ENCODE measurements at places on chromosomes 3 and 15.

DNA sequence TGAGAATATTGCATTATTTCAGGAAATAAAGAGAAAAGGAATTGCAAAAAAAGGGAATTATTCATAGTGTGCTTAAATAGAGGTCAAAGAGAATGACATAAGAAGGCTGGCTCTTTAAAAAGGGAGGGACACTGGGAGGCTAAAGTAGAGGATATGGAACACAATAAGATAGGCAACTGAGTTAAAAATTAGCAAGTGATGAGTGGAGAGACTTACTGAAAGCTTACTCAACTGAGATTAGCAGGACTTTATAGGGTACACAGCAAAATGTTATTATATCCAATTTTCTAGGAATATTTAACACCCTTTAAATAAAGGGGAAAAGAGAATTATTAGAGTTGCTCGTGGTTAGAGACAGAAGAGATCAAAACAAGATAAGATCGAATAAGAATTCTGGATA, 375.2 kb downstream of the LSAMP start:
- DNase-seq = no peak

DNA sequence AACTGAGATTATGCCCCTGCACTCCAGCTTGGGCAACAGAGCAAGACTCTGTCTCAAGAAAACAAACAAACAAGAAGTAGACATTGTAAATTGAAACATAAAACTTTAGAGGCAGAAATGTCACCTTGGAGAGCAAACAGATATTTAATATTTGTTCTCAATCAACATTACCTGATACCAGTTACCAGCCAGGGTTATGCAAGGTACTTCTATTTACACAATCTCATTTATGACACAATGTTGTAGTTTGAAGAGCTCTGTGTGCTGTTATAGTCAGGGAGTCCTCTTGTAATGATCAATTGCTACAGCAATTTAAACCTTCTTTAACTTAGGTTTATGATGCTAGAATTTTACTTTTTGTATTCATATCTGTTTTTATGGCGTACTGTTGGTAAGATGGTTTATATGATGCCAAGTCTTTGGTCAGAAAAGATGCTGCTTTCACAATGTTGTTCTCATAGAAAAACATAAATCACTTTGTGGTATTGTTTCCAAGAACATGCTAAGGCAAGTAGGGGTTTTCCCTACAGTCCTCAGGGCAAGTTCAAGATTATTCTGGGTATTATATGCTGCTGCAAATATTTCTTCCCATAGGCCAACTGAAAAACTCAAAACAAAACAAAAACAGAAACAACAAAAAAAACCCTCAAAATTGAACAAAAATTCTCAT, 173.5 kb downstream of the TNIK start:
- DNase-seq = no peak

- no peak for DNase-seq
Measured at GRCh38 chr3:141594357-141594756, 107.5 kb downstream of the RASA2 start.

- no peak for DNase-seq
Measured at GRCh38 chr3:105899516-105899915, 30.7 kb upstream of the CBLB start.

- no peak for DNase-seq
Measured at GRCh38 chr3:58391156-58391865, 42.3 kb downstream of the PDHB start.

- DNase-seq = no peak
Measured at GRCh38 chr3:80601479-80601878, 833.7 kb upstream of the ROBO1 start.

- DNase-seq = peak; percentile 9
Measured at GRCh38 chr15:71114887-71115566, at the start of gene THSD4. Gene THSD4, plus strand, starts transcription at chr15:71115471.

DNA sequence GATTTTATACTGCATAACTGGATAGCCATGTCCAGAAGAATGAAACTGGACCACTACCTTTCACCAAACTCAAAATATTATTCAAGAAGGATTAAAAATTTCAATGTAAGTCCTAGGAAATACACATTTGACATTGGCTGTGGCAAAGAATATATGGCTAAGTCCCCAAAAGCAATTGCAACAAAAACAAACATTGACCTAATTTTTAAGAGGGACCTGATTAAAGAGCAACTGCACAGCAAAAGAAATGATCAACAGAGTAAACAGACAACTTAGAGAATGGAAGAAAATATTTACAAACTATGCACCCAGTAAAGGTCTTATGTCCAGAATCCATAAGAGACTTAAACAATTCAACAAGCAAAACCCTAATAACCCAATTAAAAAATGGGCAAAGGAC, 1313.0 kb upstream of the GBE1 start:
- DNase-seq = no peak

DNA sequence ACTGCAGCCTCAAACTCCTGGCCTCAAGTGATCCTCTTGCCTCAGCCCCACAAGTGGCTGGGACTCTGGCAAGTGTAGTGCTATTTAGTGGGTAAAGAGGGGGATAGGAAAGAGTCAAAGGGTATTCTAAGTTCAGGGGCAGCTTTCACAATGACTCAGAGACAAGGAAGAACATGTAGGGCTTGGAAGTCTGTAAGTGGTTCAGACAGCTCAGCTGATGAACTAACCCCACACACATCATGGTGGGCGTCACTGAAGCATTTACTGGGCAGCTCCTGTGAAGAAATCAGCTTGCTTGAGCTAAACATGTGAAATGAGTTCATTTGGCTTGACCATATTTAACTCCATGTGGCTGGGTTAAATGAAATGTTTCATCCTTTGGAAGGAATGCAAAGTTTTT, 34.6 kb upstream of the THSD4 start:
- no peak for DNase-seq

GRCh38 chr3:65888980-65889706, 149.6 kb downstream of the MAGI1 start:
- DNase-seq = no peak

- no peak for DNase-seq
Measured at GRCh38 chr3:47932421-47932820, 83.8 kb downstream of the MAP4 start.

- DNase-seq = no peak
Measured at GRCh38 chr3:128033102-128033501, 19.1 kb upstream of the SEC61A1 start.

DNA sequence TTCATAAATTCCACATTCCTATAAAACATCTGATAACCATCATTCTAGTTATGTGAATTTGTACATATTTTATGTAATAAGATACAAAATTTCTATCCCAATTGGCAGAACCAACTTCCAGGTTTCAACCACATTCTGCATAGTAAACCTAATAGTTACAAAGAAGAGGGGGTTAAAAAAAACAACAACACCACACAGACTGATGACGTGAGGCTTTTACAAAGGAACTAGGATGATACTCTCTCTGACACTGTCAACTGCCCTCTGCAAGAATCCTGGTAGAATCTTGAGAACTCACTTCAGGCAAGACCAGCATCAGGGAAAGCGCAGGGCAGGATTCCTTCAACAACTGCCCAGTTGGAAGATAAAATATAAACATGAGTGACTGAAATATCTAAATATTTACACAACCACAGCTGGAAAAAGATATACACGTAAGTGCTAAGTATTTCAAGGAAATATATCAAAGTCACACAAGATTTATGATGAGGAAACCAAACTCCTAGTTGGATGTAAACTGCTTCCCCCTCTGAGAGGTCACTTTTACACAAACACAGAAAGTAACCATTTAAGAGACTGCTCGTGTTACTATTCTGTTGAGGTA, 816.4 kb downstream of the ROBO1 start:
- DNase-seq = no peak

DNA sequence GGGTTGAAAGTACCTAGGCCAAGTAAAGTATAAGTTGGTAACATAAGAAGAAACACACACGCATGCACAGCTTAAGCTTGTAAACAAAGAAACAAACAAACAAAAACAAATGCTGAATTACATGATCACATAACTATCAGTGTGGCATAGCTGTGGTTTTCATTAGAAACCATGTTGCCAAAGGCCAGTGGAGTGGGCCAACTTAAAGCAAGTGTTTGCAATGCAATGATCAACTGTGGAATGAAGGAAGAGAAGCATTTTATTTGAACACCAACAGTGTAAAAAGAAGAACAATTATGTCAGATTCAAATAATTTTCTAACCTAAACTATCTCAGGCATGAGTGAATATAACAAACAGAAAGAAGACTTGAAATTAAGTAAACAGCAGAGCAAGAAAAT, 199.4 kb upstream of the STRIT1 start:
- no peak for DNase-seq

- no peak for DNase-seq
Measured at GRCh38 chr3:50502225-50502583, 1.2 kb downstream of the CACNA2D2 start.

DNA sequence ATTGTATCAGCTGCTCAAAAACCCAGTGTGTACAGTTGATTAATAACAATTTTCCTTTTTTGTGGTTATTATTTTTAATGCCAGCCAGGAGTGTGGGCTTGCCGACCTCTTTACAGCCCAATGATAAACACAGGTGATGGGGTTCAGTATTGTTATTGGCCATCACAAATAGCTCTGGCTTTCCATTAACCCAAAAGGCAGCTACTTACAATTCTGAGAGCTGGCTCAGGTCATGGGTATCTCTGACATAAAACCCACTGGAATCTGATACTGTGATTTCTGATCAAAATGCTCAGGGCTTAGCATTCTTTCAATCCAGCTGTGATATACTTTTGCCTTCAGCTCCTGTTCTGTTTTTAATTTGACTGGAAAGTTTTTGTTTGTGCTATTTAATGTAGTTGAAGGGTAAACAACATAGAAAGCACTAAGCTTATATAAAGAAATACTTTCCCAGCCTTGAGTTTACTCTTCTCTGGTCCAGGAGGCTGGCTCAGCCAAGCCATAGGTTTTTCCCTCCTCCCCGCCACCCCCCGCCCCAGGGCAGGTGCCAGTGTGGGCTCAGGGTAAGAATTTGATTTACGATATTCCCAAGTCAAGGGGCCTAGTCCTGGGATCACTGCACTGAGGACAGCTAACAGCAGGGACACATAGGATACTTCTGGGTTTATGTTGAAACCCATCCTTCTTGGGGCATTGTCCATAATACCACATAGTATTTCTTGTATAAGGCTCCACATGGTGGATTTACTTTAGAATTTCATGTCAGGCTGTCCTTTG, 54.0 kb upstream of the MYZAP start:
- DNase-seq = no peak

- DNase-seq = peak; percentile 35
Measured at GRCh38 chr15:92899948-92900730, at the start of gene CHD2. Gene CHD2, plus strand, starts transcription at chr15:92900324. Its CDS starts 914 bp downstream, at chr15:92901238.

GRCh38 chr15:58247855-58248842, 110.0 kb downstream of the AQP9 start:
- DNase-seq = no peak

DNA sequence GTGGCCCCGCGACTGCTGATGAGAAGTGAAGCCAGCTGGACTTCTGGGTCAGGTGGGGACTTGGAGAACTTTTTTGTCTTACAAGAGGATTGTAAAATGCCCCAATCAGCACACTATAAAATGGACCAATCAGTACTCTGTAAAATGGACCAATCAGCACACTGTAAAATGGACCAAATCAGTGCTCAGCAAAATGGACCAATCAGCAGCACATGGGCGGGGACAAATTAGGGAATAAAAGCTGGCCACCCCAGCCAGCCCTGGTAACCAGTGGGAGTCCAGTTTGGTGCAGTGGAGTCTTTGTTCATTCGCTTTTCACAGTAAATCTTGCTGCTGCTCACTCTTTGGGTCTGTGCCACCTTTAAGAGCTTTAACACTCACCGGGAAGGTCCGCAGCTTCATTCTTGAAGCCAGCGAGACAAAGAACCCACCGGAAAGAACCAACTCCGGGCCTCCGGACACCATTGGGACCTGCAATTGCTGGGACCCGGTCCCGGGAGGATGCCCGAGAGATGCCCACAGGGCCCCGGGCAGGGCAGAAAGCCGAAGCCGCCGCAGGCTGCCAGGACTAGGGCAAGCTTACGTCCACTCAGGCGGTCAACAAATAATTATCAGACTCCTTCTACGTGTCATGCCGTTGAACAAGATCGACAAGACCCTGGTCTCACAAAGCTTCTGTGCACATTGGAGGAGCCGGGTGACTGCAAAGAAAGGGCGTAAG, 8.3 kb upstream of the NR2E3 start:
- no peak for DNase-seq

DNA sequence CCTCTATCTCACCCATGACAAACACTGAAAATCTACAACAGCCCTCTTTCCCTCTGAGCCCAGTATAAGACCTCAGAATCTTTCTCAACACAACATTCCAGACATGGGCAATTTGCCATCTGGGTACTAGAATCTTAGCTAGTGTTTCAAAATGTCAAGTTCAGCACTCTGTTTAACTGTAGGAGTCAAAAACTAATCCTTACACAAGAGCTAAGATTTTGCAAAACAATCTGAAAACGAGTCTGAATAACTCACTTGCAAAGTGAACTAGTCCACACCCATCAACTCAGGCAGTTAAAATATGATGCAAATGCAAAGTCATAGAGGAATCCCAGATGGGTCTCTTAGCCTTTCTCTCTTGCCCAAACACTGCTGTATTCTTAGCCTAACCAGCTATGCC, 67.8 kb downstream of the GPR176 start:
- DNase-seq = no peak

- DNase-seq = no peak
Measured at GRCh38 chr3:176376531-176376930, 820.8 kb downstream of the TBL1XR1 start.

GRCh38 chr3:59406943-59407342, 357.1 kb upstream of the CFAP20DC start:
- no peak for DNase-seq

DNA sequence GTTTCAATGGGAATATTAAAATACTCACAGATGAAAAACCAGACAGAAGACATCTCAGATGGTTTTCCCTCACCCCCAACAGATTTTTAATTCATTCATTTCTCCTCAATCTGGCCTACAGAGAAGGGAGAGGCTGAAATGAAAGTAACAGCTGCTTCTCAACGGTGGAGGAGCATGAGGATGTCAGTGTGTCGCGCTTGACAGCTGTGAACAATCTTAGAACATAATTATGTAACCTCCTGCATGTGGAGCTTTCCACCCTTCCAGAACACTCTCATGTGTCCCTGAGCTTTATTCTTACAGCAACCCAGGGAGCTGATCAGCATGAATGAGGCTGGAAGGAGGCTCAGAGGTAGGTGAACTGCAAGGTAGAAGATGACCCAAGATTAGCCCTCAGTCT, 52.7 kb downstream of the MB21D2 start:
- no peak for DNase-seq

- no peak for DNase-seq
Measured at GRCh38 chr3:28590216-28590615, 241.6 kb upstream of the AZI2 start.

- DNase-seq = no peak
Measured at GRCh38 chr3:187952849-187953248, 201.1 kb upstream of the LPP start.

- DNase-seq = no peak
Measured at GRCh38 chr3:122535964-122536631, 21.4 kb upstream of the KPNA1 start.

DNA sequence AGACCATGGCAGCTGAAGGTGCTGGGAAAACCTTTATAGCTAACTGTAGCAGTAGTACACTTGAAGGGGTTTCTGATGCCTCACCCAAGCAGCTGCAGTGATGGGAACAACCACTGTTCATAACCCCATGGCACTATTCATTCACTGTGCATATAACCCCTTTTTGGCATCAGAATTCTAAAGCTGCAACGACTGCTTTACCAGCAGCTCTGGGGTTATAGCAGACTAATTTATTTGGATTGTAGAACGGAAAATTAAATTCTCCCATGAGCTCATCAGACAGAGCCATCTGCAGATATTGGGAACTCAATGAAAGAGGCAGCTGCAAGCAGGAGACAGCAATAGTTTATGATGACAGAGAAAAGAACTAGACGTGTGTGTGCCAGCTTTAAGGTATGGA, 28.6 kb downstream of the TFDP2 start:
- no peak for DNase-seq

GRCh38 chr3:50585919-50586762, 16.8 kb downstream of the HEMK1 start:
- no peak for DNase-seq

Data from stimulated activated CD8-positive, alpha-beta memory T cell treated with anti-CD3 and anti-CD28 coated beads, Interleukin-12 subunit alpha, Interleukin-12 subunit beta, amount 100 ng/mL, for 4 hours (primary cell).